ENCODE measurements at places on chromosomes 7 and 10. TPM values are rescaled to one million over a fixed set of nuclear protein-coding genes. Genes with fewer than 3 reads are reported as not detected.

DNA sequence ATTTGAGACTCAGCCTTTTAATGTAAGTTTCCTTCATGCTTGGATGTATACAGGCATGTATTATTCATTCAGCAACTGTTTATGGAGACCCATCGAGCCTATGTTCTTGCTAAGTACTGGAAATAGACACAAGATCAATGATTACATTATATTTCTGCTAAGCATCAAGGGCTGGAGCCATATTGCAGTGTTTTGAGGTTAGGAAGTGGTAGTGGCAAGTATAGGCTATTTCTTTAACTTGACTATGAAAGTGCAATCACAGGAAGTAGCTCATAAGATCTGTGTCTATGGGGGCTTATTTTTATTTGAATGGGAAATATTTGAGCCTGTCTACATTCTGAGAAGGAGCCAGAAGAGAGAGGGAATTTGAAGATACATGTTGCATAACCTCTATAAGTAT is 123.8 kb downstream of the HDAC9 start:
- DNase-seq, result no peak

- DNase-seq, result no peak
Observed at GRCh38 chr7:132740176-132740575, 163.9 kb upstream of the PLXNA4 start.

- no peak for DNase-seq
Observed at GRCh38 chr7:89695241-89695640, 459.0 kb upstream of the STEAP1 start.

DNA sequence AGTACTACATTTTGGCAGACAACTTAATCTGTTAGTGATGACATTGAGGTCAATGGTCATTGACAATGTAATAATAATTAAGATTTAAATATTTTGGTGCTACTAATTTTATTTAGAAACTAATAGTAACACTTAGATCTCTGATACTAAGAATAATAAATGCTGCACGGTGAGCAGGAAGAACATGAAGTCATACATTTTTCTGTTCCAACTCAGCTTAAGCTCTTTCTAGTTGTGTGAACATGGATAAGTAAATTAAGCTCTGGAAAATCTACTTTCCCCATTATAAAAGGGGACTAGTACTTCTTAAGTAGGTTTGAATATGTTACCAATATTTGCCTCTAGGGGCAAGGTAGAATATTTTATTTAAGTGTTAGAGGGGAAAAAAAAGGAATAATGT is 65.9 kb upstream of the MEOX2 start:
- DNase-seq, result no peak

- no peak for DNase-seq
Observed at GRCh38 chr10:129935867-129936152, 28.3 kb downstream of the EBF3 start.

DNA sequence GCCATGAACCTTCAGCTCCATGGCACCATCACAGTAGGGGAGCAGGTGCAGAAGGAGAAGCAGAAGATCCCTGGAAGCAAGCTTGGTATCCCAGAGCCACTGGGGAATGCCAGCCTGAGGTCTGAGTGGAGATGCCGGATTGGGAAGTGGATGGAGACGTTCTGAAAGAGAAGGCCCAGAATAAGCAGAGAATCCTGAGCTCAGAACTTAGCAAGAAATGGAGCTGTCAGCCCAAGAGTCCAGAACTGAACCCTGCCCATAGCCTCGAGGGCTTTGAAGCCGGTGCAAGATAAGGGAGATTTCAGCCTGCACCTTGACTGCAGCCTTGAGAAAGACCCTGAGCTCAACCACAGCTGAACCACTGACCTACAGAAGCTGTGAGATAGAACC is 13.9 kb upstream of the GDF10 start:
- no peak for DNase-seq

DNA sequence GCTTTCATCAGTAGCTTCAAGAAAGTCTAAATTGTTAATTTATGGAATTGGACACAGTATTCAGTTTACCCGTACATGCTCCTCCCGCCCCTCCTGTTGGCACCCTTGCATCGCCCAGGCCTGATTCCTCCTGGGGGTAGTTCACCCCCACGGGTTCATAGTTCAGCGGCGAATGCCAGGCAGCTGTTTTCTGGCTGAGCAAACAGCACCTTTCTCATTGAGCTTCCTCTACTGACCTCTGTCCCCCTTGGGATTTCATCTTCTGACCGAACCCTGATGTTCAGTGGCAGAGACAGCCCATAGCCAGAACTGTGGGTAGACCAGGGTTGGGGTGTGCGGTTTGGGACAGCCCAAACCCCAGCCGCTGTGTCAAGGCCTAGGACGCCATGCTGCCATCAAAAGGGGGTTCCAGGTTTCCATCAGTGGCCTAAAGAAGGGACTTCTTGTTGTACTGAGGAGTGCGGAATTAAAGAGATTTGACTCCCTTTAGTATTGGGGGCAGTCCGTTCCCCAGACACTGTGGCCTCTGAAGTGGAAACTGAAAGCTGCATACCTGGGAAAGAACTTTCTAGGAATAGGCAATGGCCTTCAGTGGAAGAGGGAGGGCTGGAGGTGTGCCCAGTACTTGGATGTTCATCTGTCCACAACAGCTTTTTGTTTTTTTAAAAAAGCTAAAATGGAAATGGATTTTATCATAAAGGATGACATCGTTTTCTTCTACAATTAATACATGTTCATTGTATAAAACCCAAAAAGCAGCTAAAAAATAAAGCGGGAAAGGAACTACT is 19.0 kb downstream of the MDH2 start:
- DNase-seq, result no peak

DNA sequence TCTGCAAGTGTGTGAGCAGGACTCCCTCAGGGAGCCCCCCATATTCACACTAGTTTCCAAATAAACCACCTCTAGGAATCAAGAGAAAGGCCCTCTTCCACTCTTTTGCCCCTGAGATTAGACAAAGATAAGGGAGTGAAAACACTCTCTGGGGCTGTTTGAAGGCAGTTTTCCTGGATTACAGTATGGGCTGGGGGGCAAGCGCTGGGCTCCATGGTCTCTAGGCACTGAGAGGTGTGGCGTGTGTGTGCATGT is 1.0 kb downstream of the AQP1 start:
- DNase-seq, result no peak

DNA sequence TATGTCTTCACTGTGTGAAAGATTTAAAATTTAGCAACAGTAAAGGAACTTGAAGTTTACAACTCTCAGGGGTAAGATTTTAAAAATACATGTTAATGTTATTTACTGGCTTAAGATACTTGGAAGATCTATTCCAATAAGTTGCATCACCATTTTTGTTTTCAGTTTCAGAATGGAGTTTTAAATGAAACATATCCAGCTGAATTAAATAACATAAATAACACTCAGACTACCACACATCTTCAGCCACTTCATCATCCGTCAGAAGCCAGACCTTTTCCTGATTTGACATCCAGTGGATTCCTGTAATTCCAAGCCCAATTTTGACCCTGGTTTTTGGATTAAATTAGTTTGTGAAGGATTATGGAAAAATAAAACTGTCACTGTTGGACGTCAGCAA is 44.3 kb downstream of the AHR start:
- no peak for DNase-seq

Gene TMEM139
- total RNA-seq, result not detected

Gene HHEX
- total RNA-seq, result 33.2 TPM

Measured in uterus (tissue), 4 donors.